A549 treated with Mapracorat at 1 μM for 4 hours (cell line): ENCODE measurements at places on chromosomes 16 and 17. TPM values are rescaled to one million over a fixed set of nuclear protein-coding genes. Genes with fewer than 3 reads are reported as not detected.

Gene TMEM132E
- total RNA-seq: not detected in 5 replicates

Gene CD7
- 0.07 to 0.12 TPM in 2 of 5 replicates, not detected in the others for total RNA-seq

Gene TBC1D3I
- 0.23 to 0.35 TPM (median 0.27 TPM) in 3 of 5 replicates, not detected in the others for total RNA-seq

Gene FBXL20
- total RNA-seq: 5.9 to 7.8 TPM (median 7.0 TPM) in 5 replicates

Gene CDH3
- total RNA-seq: 0.16 to 0.41 TPM (median 0.24 TPM) in 5 replicates

Gene TBC1D3B
- 2.1 to 3.7 TPM (median 2.6 TPM) in 5 replicates for total RNA-seq

Gene TSPAN10
- total RNA-seq: 3.8 to 6.7 TPM (median 4.9 TPM) in 5 replicates

Gene CETP
- not detected in 5 replicates for total RNA-seq

Gene FBXO39
- not detected in 5 replicates for total RNA-seq

Gene CSH2
- total RNA-seq: not detected in 5 replicates

Gene APOBR
- 0.04 to 0.09 TPM (median 0.05 TPM) in 3 of 5 replicates, not detected in the others for total RNA-seq

Gene USP10
- 67.9 to 83.2 TPM (median 76.0 TPM) in 5 replicates for total RNA-seq
